ENCODE measurements at places on chromosomes 11 and 22.
A peak's percentile ranks its signal among the peaks of the same experiment; 100 is the strongest.

GRCh38 chr11:2325719-2326118 is 23.9 kb downstream of the TSPAN32 start:
- no peak for DNase-seq

GRCh38 chr11:2996976-2997375 is 4.8 kb upstream of the NAP1L4 start:
- DNase-seq = no peak

- peak; percentile 19 for DNase-seq
These were observed 11.0 kb upstream of the PTPN5 start for GRCh38 chr11:18802381-18803257.

DNA sequence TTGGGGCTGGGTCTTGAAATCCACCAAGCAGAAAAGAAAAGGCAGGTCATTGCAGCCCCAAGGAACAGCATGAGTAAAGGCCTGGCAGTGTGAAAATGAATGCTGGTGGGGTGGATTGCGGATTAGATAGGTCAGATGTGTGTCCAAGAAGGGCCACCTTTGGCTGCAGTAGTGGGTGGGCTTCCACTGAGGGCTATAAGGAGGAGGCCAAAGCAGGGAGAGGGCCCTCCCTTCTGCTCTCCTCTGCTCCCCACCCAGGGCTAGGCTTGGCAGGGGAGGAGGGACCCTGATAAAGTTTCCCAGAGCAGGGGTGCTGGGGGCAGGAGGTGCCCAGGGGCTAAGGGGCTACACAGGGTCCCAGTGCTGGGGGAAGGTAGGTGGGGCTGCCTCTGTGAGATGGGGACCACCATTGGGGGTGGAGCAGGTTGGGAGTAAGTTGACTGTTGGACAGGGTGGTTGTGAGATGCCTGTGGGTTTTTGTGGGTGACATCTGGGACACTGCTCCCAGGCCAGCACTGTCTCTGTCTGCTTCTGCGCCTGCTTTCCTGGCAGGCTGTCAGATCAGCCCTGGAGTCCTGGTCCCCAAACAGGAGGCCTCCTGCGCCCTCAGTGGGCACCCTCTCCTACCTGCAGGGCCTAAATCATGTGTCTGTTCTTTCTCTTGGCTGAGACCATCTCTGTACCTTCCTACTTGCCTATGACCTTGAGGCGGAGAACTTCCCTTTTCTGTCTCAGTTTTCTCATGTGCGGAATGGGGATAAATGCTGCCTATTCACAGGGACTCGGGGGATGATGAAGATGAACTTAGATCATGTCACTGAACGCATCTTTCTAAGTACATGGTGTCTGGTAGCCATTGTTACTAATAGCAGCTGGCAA is 1.9 kb downstream of the CAPN5 start:
- DNase-seq = no peak

- no peak for DNase-seq
These were observed 1033.9 kb downstream of the TBC1D22A start for GRCh38 chr22:47796128-47796908.

- no peak for DNase-seq
These were observed 2.4 kb downstream of the ALX4 start for GRCh38 chr11:44307340-44308099.

Data from activated naive CD4-positive, alpha-beta T cell treated with Interleukin-2 at 50 U/mL for 16 hours (primary cell).